ENCODE measurements at places on chromosomes 2 and 18.
A peak's percentile ranks its signal among the peaks of the same experiment; 100 is the strongest.

DNA sequence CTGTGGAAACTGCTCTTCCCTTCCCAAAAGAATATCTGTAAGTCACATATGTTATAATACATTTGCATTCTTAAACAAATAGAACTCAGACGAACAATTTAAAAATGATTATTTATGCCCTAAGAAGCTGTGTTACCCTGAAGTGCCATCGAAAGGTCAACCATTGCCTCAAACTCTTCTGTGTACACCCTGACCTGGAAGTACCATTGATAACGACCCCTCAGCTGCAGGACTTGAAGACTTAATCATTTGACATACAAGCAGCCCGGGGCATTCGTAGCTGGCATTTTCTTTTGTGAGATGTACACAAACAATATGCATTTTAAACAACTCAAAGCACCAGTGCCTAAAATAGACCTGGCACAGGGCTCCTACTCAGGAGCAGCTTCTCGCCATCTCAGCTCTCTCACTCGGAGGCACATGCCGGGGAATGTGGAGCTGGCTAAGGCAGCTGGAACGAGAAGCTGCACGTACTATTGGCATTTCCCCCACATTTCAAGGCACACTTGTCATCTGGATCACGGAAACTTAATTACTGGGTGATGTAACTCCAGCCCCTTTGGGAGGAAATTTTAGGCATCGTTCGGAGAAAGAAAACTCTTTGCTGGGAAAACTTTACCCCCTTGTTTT lies 170.0 kb upstream of the GALNT5 start:
- no peak for DNase-seq

- DNase-seq = no peak
Observed at GRCh38 chr2:130186391-130186790, 4.3 kb downstream of the MZT2B start.

DNA sequence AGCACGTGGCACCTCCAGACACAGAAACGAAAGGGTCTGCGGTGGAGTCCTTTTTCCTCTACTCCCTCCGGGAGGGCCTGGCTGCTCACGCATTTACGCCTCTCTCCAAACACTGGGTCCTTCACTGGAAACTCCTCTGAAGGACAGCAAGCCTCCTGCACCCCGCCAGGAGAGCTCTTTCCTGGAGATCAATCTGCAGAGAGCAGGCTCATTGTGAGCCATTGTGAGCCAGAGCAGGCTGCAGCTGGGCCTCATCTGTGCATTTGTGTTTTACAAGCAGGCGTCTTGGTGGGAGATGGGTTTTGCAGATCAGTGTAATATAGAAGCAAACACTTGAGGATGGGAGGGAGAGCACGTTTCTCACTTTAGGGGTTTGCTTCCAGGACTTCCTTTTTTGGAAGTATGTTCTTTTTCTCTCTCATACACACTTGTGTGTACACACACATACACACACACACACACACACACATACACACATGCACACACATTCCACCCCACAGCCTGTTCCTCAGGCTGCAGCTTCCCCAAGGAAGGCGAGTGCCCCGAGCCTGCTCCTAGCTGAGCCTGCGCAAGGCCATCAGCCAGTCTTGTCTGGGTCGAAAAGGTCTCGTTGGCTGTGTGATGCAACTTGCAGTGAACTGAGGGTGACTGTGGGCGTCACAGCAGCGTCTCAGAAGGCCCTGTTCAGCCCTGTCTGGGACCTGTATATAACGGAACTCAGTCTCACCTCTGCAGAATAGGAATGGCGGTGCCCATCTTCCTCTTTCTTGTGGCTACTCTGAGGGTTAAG lies 163.5 kb downstream of the GLI2 start:
- no peak for DNase-seq

DNA sequence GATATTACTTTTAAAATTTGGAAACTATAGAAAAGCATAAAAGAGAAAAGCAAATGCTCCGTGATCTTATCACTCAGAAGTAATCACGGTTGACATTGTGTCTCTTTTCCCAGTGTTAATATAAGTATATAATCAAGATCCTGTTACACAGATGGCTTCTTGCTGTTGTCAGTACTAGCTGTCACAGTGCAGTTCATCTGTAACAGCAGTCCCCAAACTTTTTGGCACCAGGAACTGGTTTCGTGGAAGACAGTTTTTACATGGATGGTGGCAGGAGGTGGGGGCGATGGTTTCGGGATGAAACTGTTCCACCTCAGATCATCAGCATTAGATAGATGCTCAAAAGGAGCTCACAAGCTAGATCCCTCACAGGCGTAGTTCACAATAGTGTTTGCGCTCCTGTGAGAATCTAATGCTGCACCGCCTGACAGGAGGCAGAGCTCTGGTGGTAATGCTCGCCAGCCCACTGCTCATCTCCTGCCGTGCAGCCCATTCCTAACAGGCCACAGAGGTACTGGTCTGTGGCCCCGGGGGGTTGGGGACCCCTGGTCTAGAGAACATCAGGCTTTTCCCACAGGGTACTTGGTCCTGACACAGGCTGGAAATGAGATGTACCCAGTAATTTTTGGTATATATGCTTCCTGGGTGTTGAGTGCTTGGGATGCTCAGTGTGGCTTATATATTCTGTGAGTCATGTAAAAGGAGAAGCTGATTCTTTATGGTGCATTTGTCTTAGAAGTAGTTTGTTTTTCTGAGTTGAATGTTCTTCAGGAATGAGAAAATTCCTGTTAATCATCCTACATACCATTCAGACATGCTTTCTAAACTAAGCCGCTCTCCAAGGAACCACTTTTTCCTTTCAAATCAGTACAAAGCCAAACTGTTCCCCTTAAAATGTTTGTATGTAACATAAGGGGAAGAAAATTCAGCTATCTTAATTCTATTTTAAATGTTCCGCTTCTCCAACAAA lies 121.8 kb downstream of the NCK2 start:
- DNase-seq = no peak

DNA sequence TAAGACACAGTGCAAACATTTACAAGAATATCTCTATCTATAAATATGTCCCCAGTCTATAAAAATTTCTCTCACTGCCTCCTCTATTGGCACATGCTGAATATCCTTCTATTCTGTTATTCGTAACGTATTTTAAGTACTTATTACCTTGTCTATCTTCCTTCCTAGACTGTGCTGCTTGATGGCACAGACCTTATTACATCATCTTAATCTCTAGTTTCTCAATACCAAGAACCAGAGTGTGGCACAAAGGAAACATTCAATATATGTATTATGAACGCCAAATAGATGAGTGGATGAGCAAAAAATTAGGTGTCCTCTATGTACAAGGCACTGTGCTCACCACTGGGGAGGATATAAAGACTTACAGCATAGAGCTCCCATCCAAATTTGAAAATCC lies 282.8 kb downstream of the NBAS start:
- DNase-seq = no peak

DNA sequence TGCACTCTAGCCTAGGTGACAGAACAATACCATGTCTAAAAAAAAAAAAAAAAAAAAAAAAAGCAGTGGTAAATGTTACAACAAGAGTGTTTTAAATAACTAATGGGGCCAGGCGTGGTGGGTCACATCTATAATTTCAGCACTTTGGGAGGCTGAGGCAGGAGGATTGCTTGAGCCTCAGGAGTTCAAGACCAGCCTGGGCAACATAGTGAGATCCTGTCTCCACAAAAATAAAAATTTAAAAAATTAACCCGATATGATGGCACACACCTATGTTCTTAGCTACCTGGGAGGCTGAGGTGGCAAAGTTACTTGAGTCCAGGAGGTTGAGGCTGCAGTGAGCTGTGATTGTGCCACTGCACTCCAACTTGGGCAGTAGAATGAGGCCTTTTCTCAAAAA lies 37.1 kb downstream of the PAPOLG start:
- no peak for DNase-seq

- DNase-seq = no peak
Observed at GRCh38 chr2:30232801-30233130, 1.4 kb downstream of the LBH start.

- no peak for DNase-seq
Observed at GRCh38 chr18:2532797-2533196, 38.5 kb downstream of the METTL4 start.

- no peak for DNase-seq
Observed at GRCh38 chr2:239152239-239152915, 248.4 kb downstream of the HDAC4 start.

GRCh38 chr18:57619876-57620275 lies 1.8 kb downstream of the NARS1 start:
- no peak for DNase-seq

- DNase-seq = peak; percentile 64
Observed at GRCh38 chr2:43226955-43227829, 786 bp upstream of the ZFP36L2 start.

DNA sequence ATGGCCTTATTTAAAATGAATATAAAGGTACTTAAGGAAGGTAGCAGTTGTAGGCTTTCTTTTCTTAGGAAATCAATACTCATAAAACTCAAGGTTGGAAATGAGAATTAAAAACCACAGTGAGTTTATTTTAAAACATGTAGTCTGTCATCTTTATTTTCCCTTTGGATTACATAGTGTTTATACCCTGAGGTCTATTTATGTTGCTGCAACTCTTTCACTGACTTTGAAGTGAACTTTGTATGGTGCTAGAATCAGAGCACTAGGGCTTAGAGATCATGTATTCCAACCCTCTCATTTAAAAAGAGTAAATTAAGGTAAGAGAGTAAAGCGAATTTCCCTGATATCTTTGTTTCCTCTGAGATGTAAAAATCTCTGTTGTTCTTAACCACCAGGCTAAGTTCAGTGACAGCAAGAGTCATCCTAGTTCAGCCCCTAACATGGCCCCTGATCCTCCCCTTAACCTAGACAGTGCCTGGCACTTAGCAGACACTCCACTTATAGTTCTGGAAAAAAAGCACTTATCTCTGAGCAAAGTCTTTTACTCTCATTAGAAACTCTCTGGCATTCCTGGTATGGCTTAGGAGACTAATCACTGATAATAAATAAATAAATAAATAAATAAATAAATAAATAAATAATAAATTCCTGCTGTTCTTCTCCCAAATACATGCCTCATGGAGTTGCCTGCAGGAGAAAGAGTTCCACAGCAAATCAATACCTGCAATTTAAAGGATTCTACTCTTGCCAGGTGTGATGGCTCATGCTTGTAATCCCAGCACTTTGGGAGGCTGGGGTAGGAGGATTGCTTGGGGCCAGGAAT lies 33.0 kb upstream of the PPP1R1C start:
- DNase-seq = no peak

GRCh38 chr2:95530734-95531133 lies 46.2 kb upstream of the TRIM43B start:
- no peak for DNase-seq

GRCh38 chr2:204051476-204051875 lies 114.9 kb downstream of the ICOS start:
- no peak for DNase-seq

GRCh38 chr2:109136542-109136941 lies 7.5 kb downstream of the SH3RF3 start:
- DNase-seq = no peak

- DNase-seq = no peak
Observed at GRCh38 chr2:229162015-229162414, 109.1 kb downstream of the PID1 start.

- DNase-seq = no peak
Observed at GRCh38 chr2:235940330-235940729, 227.9 kb downstream of the GBX2 start.

- DNase-seq = no peak
Observed at GRCh38 chr2:178403671-178404306, 47.2 kb downstream of the PRKRA start.

Data from NK-92 treated with Interleukin-12 subunit alpha and Interleukin-12 subunit beta, amount 100 ng/mL, for 24 hours (cell line).